Uterus (tissue), 4 donors: ENCODE measurements at places on chromosomes 13 and 19.

GRCh38 chr13:95315752-95316151, 14.5 kb upstream of the ABCC4 start:
- DNase-seq, result no peak

DNA sequence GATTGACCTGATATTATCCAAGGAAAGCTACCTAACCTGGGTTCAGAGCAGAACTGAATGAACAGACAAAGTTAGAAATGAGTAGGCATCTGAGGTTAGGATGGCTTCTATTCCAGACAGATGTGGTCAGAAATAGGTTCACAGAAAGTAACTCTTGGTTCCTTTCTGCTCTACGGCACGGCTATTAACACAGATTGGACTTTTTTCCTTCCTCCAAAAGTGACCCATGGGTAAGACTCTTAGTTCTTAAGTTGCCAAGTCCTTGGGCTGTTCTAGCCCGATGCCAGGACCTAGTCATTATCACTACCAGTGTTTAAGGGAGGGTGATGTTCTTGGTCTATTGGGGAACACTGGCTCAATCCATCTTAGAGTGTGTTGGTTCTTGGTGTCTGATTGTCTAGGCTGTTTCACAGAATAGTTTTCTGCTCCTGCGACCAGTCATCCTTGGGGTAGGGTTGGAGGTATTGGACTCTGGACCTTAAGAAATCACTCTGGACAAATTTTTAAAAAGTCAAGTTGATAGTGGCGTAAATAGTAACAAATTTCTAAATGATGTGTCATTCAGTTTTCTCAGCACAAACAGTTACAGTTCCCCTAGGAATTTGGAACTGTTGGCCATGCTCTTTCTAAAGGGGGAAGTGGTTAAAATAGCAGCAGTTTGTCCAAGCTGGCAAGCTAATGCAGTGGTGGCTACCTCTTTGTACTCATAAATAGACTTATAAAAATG, 60.1 kb upstream of the MYCBP2 start:
- DNase-seq, result no peak

- no peak for DNase-seq
These were observed 203.5 kb upstream of the HTR2A start for GRCh38 chr13:47100214-47100853.

- no peak for DNase-seq
These were observed 4.6 kb downstream of the WDR62 start for GRCh38 chr19:36059180-36059910.

DNA sequence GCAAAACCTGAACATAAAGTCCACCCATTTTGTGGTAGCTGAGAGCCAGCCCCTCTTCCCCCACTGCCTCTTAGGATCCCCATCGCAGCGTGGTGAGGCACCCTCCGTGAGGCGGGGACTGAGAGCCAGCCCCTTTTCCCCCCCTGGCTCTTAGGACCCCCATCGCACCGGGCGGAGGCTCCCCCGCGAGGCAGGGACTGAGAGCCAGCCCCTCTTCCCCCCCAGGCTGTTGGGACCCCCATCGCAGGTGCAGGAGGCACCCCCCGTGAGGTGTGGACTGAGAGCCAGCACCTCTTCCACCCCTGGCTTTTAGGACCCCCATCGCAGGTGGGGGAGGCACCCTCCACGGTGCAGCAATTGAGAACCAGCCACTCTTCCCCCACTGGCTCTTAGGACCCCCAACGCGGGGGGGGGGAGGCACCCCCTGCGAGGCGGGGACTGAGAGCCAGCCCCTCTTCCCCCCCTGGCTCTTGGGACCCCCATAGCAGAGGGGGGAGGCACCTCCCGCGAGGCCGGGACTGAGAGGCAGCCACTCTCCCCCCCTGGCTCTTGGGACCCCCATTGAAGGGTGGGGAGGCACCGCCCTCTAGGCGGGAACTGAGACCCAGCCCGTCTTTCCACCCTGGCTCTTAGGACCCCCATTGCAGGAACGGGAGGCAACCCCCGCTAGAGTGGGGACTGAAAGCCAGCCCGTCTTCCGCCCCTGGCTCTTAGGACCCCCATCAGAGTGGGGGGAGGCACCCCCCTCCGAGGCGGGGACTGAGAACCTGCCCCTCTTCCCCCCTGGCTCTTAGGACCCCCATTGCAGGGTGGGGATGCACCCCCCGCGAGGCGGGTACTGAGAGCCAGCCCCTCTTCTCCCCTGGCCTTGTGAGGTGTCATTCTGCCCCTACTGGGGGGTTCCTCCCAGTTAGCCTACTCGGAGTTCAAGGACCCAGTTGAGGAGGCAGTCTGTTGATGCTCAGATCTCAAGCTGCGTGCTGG, 366.4 kb upstream of the SPRY2 start:
- DNase-seq, result no peak

DNA sequence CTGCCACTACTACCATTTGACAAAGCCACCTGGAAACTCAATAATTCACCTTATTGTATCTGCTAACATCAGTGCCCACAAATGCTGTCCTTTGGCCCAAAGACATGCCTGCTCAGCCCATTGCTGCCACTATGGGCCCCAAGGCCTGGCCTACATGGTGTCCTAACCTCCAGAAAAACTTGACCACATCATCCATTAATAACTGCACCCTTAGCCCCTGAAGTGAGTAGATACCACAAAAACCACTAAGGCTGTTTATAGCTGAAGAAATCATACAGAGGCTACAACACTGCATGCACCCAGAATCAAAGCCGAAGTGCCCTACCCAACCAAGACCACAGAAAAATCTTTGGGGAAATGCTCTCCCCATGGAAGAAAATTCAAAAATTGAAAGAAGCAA, 932.8 kb upstream of the SLITRK6 start:
- DNase-seq, result no peak

GRCh38 chr19:18999016-18999758, 34.1 kb downstream of the SUGP2 start:
- DNase-seq, result no peak

- no peak for DNase-seq
These were observed 63.0 kb upstream of the ZDHHC20 start for GRCh38 chr13:21522130-21522529.

DNA sequence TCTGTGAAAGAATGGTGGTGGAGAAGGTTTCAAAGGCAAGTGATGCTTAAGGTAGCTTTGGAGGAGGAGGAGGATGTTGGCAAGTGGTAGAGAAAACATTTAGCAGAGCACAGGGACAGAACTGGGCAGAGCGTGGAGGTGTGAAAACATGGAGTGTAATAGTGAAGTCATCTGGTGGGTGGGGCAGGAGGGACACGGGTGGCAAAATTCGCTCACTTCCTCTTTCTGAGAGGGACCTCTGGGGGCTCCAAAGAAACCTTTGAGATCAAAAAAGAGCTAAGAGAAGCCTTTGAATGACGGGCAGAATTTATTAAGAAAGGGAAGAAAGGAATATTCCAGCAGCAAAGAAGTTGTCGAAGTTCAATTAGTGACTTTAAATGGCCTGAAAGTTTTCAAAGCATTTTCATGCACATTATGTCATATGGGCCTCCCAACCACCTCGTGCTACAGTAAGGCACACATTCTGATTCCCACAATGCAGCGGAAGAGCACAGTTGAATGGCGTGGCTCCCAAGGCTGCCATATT, 82.8 kb downstream of the STARD13 start:
- DNase-seq, result no peak

DNA sequence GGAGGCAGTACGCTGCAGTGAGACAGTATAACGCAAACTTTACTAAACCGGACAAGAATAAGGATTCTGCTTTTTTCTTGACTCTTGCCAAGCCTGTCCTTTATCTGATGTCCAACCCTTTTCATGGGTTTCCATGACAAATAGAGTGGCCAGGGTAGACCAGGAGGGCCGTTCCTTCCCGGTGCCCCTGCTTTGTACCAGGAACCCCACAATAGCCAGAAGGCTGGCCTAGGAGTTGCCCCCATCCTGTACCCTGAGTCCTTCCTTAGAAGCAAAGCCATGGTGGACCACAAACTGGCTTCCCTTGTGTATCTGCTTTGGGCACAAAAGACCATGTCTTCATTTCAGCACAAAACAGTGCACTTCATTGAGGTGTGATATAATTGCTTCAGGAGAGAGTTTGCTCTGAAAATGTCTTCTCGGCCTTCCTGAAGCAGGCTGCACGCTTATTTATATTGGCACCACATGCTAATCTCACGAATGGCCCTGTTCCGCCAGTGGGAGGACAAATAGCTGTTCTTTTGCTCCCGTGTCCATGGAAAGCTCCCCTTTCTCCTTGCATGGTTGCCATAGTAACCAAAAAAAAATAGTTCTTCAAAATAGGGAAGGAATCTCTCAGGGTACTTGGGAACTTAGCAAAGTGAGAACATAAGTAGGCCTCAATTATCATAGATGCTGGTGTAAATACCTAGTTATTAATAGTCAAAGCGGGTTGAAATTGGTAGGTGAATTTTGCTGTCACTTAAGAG, 222.1 kb downstream of the ZIC5 start:
- no peak for DNase-seq

GRCh38 chr19:53892981-53893325, 11.0 kb downstream of the PRKCG start:
- no peak for DNase-seq

DNA sequence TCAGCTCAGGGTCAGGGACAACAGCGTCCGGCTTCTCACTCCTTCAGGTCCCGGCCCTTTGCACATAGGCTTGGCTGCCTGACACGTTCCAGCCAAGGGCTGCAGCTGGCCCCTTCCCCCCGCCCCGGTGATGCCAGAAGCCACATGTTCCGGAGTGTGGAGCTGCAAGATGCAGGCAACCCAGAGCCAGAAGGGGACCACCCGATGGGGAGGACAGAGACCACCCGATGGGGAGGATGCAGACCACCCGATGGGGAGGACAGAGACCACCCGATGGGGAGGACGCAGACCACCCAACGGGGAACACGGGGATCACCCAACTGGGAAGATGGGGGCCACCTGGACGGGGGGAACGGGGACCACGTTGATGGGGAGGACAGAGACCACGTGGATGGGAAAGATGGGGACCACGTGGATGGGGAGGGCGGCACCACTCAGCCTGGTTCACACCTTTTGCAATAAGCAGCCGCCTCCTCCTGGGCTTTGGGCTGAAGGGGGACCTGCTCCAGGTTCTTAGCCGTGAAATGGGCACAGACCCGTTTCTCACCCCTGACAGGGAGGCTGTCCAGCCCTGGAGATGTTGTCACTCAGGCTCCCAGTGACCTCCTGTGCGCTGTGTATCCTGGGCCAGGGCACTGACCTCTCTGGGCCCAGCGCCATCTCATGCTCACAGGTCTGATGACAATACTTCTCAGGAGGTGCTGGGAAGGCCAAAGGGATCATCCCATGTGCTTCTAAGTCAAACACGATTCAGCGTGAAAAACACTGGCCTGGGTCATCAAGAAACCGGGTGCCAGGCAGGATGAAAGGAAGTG, 34.5 kb downstream of the C13orf46 start:
- no peak for DNase-seq

DNA sequence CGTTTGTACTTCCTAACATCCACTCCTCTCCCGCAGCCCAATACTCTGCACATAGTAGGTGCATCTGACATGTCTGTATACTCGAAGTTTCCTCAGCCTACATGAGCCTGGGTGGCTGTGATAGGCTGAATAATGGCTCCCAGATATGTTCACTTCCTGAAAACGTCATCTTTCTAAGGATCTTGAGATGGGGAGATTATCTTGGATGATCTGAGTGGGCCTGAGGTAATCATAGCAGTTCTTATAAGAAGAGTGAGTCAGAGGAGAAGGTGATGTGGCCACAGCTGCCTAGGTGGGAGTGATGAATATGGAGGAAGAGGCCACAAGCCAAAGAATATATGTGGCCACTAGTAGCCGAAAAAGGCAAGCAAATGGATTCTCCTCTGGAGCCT, 84.2 kb downstream of the AKAP11 start:
- no peak for DNase-seq

DNA sequence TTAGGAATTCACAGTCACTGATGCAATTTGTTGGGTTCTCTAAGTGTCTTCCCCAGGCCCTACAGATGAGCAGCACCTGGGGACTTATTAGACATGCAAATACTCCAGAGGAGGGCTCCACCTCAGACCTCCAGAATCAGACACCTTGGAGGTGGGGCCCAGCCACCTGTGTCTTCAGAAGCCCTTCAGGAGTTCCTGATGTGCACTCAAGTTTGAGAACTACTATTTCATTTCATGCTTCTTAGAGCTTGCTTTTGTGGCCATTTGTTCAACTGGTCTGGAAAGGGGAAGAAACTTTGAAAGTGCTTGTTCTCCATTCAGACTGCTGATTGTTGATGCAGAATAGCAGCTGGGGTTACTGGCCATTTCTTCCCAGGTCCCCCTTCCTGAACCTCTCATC, 472.0 kb downstream of the COG6 start:
- DNase-seq, result no peak

GRCh38 chr19:7010722-7011593, 10.3 kb downstream of the MBD3L2B start:
- no peak for DNase-seq

DNA sequence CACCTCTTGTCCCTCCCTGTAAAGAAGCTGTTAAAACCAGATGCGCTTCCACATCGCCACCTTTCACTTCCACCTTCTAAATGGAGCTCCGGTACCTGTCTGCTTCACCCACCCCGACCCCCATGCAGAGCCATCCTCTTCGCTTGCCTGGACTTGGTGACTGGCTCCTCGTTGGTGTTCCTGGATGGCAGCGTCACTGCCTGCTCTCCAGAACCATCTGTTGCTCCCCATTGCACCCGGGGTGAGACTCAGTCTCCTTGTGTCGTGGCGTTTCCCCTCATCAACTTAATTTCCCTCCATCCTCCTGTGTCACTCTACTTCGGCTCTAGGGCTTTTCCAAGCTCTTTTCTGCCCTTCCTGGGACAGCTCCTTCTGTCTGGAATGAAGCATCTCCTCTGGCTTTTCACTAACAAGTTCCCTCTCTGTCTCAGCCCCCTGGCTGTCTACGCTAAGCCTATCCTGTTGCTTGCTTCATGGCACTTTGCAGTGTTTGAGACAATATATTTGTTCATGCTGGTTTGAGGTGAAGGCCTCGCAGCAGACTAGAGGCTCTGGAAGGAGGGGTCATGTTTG, 10.3 kb downstream of the CEBPG start:
- no peak for DNase-seq

GRCh38 chr13:20146381-20146780, 14.5 kb downstream of the GJA3 start:
- no peak for DNase-seq

DNA sequence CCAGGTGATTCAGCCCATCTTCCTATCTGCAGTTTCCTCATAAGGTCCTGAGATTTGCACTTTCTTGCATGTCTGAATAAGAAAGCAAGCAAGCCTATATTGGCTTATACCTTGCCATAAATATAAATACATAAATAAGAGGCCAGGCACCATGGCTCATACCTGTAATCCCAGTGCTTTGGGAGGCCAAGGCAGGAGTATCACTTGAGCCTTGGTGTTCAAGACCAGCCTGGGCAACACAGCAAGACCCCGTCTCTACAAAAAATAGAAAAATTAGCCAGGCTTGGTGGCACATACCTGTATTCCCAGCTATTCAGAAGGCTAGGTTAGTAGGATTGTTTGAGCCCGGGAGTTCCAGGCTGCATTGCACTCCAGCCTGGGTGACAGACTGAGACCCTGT, 5.5 kb upstream of the GPATCH1 start:
- no peak for DNase-seq

DNA sequence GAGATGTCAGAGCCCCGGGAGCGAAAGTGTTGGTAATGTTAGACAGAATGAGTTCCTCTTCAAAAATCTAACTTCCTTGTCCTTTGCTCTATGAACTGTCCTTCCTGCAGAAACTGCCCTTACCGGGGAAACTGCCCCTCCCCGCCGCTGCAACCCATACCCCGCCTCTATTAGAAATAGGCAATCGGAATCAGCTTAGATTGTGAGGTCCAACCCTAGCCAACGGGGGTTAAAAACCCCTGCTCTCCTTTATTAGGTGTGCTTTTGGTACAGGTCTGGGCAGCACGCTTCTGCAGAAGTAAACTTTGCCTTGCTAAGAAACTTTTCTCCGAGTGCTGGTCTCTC, 11.5 kb upstream of the CAPNS1 start:
- DNase-seq, result no peak
